Left ventricle myocardium superior (tissue), 1 donor: ENCODE measurements at places on chromosomes 12 and 14. TPM values are rescaled to one million over a fixed set of nuclear protein-coding genes. Genes with fewer than 3 reads are reported as not detected.

- no peak for DNase-seq
Observed at GRCh38 chr12:70849265-70849960, 71.1 kb downstream of the PTPRR start.

GRCh38 chr12:27330846-27331245 lies 1.8 kb upstream of the BMAL2 start:
- DNase-seq: no peak

DNA sequence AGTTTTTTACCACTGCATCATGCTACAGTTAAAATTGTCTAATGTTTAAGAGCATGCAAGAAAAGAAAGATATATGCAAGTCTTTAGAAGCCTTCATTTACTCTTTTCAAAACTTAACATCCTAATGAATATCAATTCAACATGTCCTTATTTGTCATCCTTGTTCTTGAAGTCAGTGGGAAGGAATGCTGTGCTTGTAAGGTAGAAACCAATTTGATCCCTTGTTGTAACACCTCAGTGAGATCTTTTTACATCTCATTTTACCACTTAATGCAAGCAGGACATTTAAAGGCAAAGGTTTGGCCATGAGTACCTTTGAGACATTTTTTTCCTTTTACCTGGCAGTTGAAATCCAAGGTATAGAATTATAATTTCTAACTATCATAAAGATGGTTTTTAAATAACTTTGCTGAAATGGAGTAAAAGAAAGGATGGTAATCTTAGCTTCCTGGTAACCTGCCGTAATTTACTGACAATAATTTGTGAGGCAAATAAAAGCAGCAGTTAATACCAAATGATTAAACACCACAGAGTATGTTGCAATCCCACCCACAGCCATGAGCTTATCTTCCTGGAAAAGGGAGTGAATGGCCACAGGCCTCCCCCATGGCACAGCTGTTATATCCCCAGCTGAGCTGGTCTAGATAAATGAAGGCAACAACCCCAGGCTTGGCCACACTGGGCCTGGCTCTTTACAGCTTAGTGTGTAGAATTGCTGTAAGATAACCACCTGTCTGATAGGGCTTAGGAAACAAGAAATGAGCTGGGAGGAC lies 33.2 kb upstream of the STRN3 start:
- DNase-seq: peak; percentile 64

- DNase-seq: no peak
Observed at GRCh38 chr14:72347118-72347517, 414.9 kb downstream of the RGS6 start.

DNA sequence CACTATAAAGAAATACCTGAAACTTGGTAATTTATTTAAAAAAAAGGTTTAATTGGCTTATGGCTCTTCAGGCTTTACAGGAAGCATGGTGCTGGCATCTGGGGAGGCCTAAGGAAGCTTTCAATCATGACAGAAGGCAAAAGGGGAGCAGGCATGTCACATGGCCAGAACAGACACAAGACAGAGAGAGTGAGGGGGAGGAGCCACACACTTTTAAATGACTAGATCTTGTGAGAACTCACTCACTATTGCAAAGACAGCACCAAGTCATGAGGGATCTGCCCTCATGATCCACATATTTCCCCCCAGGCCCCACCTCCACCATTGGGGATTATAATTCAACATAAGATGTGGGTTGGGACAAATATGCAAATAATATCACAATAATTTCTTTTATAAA lies 355.6 kb downstream of the DAD1 start:
- no peak for DNase-seq

GRCh38 chr12:111184161-111184560 lies 184.7 kb downstream of the PHETA1 start:
- DNase-seq: no peak

- peak; percentile 58 for DNase-seq
Observed at GRCh38 chr14:24058260-24058950, 6.6 kb downstream of the CARMIL3 start.

- DNase-seq: no peak
Observed at GRCh38 chr14:78455896-78456435, 285.8 kb downstream of the NRXN3 start.

CD163L1 gene
- total RNA-seq: 1.6 TPM
